Urinary bladder (tissue), 4 donors: ENCODE measurements at places on chromosomes 5 and 9. TPM values are rescaled to one million over a fixed set of nuclear protein-coding genes. Genes with fewer than 3 reads are reported as not detected.

DNA sequence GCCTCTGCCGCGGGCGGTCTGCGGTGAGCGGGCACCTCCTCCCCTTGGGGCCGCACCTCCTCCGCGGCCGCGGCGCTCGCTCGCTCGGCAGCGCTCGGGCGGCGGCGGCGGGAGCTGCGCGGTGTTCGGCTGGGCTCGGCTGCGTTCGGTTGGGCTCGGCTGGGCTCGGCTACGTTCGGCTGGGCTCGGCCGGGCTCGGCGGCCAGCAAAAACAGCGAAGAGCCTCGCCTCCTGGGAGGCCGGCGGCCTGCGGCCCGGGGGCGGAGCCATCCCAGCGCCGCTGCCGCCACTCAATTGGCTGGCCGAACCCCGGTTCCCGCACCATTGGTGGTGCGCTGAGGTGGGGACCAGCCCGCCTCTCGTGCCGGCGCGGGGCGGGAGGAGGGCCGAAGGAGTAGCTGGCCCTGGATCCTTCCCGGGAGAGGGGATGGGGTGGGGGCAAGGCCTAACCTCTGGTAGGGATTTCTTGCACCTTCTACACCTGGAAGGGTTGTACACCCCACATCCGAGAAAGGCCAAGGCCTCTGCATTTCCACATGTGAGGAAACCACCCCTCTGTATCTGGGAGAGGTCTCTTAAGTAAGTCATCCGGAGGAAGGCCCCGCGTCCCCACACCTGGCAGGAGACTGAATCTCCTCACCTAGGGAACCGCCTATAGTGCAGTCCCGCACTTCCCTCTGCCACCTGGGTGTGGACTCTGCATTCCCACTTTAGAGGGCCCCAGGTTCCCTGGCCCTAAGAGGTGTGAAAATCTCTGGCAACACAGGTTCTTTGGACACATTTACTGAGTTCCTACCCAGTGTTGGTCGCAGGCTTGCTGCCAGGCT, at the start of gene ENHO:
Gene ENHO (minus strand): TSS at position 20 of the 827 bp plus-strand sequence. CDS start 1,295 bp downstream, outside the sequence.
- peak; percentile 49 for DNase-seq

DNA sequence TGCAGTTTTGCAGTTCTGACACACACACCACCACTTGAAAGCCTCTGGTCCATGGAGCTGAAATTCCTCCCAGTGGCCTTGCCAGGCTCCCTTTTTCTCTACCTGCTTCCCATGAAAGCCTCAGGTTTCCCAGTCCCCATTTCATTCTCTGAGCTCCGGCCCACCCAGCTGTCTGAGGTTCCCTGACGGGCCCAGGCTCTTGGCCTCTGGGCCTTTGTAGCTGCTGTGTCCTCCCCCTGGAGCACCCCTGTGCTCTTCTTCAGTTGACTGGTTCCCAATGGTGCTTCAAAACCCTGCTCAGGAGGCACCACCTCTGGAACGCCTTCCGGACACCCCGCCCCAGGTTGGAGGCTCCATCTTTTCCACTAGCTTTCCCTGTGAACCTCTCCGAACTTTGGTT, 155.9 kb upstream of the SHB start:
- no peak for DNase-seq

DNA sequence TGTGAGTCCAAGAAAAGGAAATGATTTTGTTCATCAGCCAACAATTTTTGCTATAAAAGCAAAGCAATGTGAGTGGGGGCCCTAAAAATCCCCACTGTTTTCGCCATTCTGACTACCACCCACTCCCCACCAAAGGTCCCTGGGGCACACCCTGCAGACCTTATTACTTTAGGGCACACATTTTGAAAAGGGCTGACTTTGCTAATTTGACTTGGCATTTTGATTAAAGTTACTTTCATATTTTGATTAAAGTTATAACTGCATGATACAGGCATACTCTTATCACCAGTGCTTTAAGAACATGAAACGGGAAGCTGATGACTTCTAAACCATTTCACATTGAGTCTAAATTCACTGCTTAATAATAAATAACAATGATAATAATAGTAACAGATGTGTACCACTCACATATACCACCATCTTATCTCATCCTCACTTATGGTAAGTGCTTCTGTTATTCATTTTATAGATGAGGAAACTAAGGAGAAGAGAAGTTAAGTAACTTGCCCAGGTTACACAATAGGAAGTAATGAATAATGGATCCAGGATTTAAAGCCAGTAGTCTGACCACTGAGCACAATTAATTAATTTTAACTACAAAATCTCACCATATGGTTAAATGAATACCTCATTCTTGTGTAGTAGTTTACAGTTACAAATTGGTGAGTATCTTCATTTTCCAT, 25.4 kb upstream of the NR3C1 start:
- no peak for DNase-seq

DNA sequence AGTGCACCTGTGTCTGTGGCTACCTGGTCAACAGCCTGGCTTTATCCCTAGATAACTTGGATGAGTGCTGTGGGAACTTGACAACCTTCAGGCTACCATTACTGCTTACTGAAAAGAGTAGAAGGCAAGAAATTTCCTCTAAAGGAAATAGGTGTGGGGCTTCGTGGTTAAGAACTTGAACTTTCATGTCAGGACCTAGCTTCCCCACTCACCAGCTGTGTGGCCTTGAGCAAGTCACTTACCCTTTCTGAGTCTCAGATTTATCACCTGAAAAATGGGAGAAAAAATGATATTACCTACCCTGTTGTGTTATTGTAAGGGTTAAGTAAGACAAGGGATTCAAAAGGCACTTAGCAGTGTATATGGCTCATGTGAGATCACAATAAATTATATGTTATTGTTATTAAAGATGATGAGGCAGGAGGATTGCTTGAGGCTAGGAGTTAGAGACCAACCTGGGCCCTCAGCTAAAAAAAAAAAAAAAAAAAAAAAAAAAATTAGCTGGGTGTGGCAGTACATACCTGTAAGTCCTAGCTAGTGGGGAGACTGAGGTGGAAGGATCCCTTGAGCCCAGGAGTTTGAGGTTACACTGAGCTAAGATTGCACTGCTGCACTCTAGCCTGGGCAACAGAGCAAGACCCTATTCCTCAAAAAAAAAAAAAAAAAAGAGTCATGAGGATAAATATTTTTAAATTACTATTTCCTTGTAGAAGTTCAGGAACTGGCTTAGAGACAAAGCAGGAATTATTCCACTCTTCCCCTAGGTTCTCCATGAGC, 97.0 kb upstream of the SPRY4 start:
- no peak for DNase-seq

DNA sequence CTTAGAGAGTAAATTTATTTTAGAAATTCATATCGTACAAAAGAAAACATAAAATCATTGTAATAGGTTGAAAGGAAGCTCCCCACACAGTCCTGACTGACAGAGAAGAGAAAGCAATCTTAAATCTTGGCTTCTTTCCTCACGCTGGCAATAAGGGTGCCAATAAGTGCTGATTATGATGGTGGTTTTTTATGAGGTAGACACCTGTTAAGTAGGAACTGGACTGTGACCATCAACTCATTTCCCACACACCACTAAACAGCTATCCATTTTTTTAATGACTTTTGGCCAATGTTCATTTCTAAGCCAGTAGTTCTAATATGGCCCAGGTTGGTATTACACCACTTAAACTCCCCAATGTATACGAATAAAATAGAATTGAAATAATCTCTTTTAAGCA, 893.5 kb upstream of the NUDT12 start:
- DNase-seq: no peak

DNA sequence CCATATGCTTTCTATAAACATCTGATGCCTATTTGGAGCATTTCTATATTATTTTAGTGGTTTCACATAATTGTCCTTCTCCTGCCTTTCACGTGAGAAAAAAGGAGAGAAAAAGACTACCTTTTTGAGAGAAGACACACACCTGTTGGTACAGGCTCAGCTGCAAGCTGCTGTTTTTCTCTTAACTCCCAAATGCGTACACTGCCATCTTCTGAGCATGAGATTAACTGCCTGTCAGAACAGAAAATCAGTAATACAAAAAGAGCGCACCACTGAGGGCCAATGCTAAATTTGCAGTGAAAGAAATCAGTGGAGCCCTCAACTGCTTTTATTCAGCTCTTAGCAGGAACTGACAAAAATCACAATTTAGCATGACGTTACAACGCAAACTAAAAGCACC, 54.9 kb downstream of the WDR41 start:
- no peak for DNase-seq

Gene ABO
- total RNA-seq: 1.4 TPM

Gene IL7R
- 1.5 TPM for total RNA-seq

Gene COL23A1
- total RNA-seq: 0.90 TPM
